Body of pancreas (tissue), 4 donors: ENCODE measurements at places on chromosomes 4 and X. TPM values are rescaled to one million over a fixed set of nuclear protein-coding genes. Genes with fewer than 3 reads are reported as not detected.

PPP1R3F gene
- total RNA-seq: 16.3 TPM

XIAP gene
- total RNA-seq: 20.4 TPM

- DNase-seq: peak; percentile 55
Observed at GRCh38 chrX:15143050-15143824, 126.6 kb downstream of the ASB9 start.

HTR2C gene
- total RNA-seq: not detected

MND1 gene
- not detected for total RNA-seq

- DNase-seq: peak; percentile 52
Observed at GRCh38 chr4:186144946-186145569, 40.6 kb downstream of the FAM149A start.

DNA sequence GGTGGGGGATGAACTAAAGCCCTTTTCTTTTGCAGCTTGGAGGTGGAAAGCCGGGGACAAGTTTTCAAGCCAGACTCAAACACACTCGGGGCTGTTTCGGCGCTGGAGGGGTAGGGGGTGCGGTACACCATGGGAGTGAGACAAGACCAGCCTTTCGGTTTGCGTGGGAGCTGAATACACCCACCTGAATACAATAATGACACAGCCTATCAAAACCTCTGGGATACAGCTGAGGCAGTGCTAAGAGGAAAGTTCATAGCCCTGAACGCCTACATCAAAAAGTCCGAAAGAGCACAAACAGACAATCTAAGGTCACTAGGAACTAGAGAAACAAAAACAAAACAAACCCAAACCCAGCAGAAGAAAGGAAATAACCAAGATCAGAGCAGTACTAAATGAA lies 163.3 kb downstream of the ATRX start:
- no peak for DNase-seq

DNA sequence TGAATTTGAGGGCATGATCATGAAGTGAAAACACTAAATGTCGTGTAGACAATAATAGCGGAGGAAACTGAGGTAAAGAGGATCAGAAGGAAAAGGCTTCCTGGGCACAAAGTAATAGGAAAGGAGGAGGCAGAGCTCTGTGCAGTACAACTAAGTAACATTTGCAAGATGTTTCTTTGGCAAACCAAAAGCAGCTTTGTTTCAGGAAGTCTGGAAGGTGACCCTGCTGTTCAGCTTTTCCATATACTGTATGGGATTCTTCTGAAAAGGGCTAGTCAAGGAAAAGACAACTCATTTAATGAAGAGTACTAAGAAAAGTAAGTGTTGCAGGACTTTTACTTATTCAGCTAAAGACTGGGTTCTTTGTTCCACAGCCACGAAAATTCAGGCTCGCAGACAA lies 463.1 kb downstream of the PCDH7 start:
- no peak for DNase-seq

GRCh38 chr4:160371446-160371845 lies 1268.6 kb downstream of the RAPGEF2 start:
- no peak for DNase-seq

DNA sequence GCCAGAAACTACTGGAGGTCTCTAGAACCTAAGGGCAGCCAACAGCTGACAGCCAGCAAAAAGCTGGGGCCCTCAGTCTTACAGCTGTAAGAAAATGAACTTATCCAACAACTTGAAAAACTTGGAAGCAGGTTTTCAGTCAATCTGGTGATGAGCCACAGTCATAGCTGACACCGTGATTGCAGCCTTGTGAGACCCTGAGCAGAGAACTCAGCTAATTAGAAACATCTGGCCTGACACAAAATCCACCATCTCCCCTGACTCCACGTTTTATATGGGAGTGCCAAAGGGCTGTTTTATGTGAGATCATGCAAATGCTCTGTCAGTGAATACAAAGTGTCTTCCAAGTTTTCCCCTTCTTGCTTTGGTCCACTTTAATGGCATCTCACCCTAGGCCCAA lies 198.8 kb upstream of the DCAF8L1 start:
- DNase-seq: no peak

- no peak for DNase-seq
Observed at GRCh38 chr4:11525085-11525484, 96.4 kb upstream of the HS3ST1 start.

RNF175 gene
- not detected for total RNA-seq

- no peak for DNase-seq
Observed at GRCh38 chrX:24204958-24205357, 55.4 kb downstream of the ZFX start.

- DNase-seq: no peak
Observed at GRCh38 chrX:39936886-39937770, 160.6 kb downstream of the BCOR start.

- DNase-seq: no peak
Observed at GRCh38 chr4:150164956-150165629, 86.8 kb downstream of the DCLK2 start.

GRCh38 chr4:150126864-150127203 lies 48.6 kb downstream of the DCLK2 start:
- DNase-seq: no peak

ZNF674 gene
- 0.99 TPM for total RNA-seq

GRCh38 chr4:129179276-129179675 lies 83.3 kb downstream of the C4orf33 start:
- no peak for DNase-seq

DNA sequence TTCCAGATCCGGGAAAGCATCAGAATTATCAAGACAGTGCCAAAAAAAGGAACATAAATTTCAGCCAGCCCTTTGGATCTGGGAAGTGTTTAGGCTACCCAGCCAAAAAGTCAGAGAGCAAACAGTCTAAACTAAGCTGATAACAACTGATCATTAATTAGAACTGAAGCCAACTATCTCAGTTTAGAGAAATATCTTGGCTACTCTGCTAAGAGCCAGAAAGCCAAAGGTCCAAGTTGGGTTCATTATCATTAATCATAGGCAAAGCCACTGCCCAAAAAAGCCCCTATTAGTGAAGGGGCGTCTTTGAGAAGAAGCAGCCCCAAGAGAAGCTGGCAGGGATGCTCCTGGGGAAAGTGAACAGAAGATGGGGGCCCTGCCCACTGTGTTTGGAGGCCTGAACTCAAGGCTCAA lies 37.0 kb upstream of the SHISA3 start:
- DNase-seq: no peak

BLTP1 gene
- 46.8 TPM for total RNA-seq

GRCh38 chrX:154136627-154137161 lies 7.3 kb upstream of the OPN1LW start:
- peak; percentile 72 for DNase-seq

GRCh38 chr4:11428231-11428898 lies at the start of gene HS3ST1:
Gene HS3ST1 (minus strand): TSS chr4:11428894. CDS start chr4:11400005, 28,889 bp downstream.
- no peak for DNase-seq

DNA sequence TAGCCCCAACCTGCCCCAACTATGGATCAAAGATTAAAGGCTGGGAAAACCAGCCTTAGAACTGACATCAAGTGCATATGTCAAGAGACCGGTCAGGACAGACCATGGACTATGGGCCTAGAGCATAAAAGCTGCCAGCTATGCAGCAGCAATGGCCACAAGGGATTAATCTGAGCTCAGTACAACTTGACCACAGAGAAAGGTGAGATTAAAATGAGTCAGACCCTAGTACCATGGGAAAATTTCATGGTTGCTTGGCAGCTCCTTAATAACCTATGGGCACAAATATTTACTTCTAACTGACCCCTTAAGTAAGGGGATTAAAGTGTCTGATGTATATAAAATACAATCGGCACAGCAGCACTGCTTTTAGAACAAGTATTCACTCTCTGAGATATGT lies 54.4 kb downstream of the CBR4 start:
- no peak for DNase-seq

DNA sequence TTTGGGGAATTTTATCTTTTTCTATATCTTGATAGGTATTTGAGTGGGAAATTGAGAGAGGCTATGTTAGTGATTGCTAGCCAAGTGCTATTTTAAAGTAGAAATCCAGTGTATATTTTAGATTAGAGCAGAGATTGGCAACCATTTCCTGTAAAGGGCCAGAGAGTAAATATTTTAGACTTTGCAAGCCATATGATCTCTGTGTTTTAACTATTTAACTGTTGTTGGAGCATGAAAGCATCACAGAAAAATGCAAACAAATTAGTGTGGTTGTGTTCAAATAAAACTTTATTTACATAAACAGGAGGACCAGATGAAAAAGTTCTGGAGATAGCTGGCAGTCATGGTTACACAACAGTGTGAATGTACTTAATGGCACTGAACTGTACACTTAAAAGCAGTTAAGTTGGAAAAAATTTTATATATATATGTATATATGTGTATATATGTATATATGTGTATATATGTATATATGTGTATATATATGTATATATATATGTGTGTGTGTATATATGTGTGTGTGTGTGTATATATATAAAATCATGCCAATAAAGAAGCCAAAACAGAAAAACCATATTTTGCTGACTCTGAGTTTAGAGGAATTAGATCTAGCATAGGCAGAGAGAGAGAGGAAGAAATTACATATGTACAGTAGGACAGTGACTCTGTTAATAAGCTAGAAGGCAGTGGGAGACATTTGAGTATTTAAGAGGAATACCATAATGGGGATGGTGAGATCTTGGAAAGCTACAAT lies 83.4 kb downstream of the TMEM164 start:
- no peak for DNase-seq

DNA sequence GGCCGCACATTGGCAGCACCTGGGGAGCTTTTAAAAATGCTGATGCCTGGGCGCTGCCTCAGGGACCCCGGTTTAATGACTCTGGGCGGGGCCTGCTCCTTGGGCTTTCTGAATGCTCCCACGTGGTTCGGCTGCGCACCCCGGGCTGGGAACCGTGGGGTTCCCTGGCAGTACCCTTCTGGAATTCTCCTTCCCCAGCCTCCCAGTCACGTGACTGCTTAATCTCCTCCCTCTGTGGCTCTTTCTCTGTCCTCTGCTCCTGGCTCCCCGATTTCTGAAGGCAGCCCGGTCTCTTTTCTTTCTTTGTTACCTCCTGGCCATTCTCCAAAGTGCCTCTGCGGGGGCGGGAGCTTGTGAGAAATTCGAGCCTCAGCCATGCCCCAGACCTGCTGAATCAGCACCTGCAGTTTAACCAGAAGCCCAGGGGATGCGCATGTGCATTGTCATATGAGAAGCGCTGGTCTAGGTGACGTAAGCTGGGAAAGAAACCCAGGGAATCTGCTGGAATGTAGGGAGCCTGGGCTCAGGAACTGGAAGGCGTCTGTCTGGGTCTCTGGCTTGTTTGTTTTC lies 16.6 kb downstream of the CLCN4 start:
- no peak for DNase-seq

FAT4 gene
- 3.6 TPM for total RNA-seq

GRCh38 chr4:73152893-73153292 lies 83.4 kb upstream of the COX18 start:
- DNase-seq: no peak

- DNase-seq: no peak
Observed at GRCh38 chr4:24793219-24794005, 2.0 kb upstream of the SOD3 start.

DNA sequence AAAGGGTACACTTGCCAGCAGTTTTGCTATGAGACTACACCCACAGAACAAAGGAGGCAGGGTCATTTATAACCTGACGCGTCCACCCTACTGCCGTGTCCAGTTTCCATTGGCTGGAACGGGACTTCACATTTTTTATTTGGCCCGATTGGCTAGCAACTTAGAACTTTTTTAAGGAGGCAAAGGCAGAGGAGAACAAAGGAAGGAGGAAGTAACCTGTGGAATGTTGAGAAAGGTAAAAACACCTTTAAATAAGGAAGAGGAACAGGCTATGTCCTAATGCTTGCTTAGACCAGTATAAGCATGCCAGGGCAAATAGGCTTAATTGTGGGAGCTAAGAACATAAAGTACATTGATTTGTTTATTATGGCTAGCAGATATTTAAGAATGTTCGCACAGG lies 18.7 kb downstream of the KDM6A start:
- DNase-seq: no peak

XKRX gene
- not detected for total RNA-seq

GRCh38 chr4:119707336-119707735 lies 78.7 kb upstream of the PDE5A start:
- DNase-seq: no peak

AMOT gene
- total RNA-seq: 4.2 TPM

- no peak for DNase-seq
Observed at GRCh38 chrX:47145395-47146120, 537 bp downstream of the RBM10 start.

DNA sequence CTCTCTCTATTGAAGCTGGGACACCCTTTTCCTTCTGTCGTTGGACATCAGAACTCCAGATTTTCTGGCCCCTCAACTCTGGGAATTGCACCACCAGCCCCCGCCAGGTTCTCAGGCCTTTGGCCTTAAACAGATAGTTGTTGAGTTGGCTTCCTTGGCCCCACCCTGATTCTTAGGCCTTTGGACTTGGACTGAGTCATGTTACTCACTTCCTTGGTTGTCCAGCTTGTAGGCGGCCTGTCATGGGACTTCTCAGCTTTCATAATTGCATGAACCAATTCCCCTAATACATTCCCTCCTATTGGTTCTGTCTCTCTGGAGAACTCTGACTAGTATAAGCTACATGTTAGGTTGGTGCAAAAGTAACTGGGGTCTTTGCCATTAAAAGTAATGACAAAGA lies 195.7 kb downstream of the GPAT3 start:
- DNase-seq: no peak

GRCh38 chr4:124722071-124722470 lies 9.5 kb upstream of the ANKRD50 start:
- no peak for DNase-seq

DNA sequence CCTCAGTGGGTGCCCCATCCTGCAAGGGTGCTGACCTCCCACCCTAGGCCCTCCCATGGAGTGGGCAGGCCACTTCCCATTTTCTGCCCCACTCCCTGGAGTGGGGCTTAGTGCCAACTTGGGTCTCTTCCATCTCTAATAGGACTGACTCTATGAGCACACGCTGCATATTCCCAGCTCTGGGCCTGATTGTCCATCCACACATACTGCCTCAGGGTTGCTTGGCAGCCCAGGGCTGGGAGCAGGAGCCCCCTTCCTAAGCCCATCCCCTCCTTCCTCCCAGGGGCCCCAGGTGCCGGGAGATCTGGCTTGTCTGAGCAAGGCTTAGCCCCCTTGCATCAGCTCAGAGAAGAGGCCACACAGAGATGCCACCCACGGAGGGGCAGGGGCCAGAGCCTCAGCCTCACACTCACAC lies 55.1 kb downstream of the PJA1 start:
- DNase-seq: no peak

AKAP4 gene
- not detected for total RNA-seq
